ENCODE measurements at places on chromosomes 7 and 10. TPM values are rescaled to one million over a fixed set of nuclear protein-coding genes. Genes with fewer than 3 reads are reported as not detected.

The VAX1 gene
- not detected for polyA plus RNA-seq

The UCN3 gene
- not detected for polyA plus RNA-seq

The AQP1 gene
- polyA plus RNA-seq: not detected

The GBX1 gene
- not detected for polyA plus RNA-seq

The WDFY4 gene
- 0.04 TPM for polyA plus RNA-seq

The SLC26A4 gene
- polyA plus RNA-seq: not detected

The CTAGE15 gene
- polyA plus RNA-seq: not detected

The KCNIP2 gene
- not detected for polyA plus RNA-seq

The AMPH gene
- not detected for polyA plus RNA-seq

The SYNPO2L gene
- not detected for polyA plus RNA-seq

- DNase-seq: peak; percentile 10
- no peaks in the 10 kb centered on the region for H3K36me3 ChIP-seq
- peak overlapping the region; percentile 85 for H3K4me3 ChIP-seq
- H3K27me3 ChIP-seq: no peaks in the 10 kb centered on the region
- H3K27ac ChIP-seq: peak overlapping the region; percentile 74
- peaks cover 12% of the 10 kb centered on the region for H3K4me1 ChIP-seq
These were observed 642 bp downstream of the STK32C start for GRCh38 chr10:132306864-132307751.

DNA sequence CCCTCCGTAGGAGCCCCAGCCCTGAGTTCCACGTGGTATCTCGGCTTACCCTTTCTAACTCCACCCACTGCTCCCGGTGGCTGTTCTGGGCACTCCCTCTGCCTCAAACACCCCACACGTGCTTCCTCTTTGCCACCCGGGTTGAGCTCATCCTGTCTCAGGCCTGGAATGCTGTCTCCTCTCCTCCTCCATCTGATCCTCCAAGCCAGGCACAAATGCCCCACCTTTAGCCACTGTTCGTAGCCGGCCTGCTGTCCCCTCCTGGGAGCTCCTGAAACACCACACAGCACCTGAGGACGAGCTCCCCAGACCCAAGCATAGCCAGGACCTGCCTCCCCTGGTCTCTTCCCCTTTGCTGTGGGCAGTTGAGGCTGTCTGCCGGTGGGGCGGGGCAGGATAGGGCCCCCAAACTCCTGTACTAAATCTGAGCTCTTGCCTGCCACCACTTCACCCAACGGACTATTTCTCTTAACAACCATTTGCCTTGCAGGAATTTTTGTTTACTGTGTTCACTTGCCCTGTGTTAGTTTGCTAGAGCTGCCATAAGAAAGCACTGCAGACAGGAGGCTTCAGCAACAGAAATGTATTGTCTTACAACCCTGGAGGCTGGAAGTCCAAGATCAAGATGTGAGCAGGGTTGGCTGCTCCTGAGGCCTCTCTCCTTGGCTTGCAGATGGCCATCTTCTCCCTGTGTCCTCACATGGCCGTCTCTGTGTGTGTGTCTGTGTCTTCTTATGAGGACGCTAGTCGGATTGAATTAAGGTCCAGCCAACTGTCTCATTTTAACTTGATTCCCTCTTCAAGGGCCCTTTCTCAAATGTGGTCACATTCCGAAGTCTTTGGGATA lies 58.3 kb upstream of the SHH start:
- H3K4me3 ChIP-seq: no peak overlapping the region
- DNase-seq: no peak
- no peaks in the 10 kb centered on the region for H3K36me3 ChIP-seq
- peaks cover 11% of the 10 kb centered on the region for H3K27me3 ChIP-seq

DNA sequence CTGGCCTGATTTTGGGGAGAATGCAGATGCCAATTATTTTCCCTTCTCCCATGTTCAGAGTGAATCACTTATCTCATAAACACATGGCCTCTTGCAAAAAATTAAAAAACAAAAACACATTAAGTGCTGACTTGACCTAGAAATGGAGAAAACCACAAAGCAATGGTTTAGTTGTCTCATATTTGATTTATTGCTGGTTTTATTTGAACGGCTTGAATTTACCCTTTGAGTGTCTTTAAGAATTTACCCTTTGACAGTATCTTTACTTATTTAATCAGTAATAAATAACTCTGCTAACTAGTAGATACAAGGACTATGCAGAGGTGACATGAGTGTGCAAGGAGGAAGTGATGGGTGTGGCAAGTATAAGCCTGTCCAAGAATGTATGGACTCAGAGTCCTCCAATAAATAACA lies 68.1 kb upstream of the GSDME start:
- peak overlapping the region; percentile 88 for H3K27ac ChIP-seq
- no peak overlapping the region for H3K4me3 ChIP-seq
- H3K36me3 ChIP-seq: peaks cover 5% of the 10 kb centered on the region

- H3K27ac ChIP-seq: no peak overlapping the region
- no peaks in the 10 kb centered on the region for H3K27me3 ChIP-seq
- no peak for DNase-seq
- no peaks in the 10 kb centered on the region for H3K4me1 ChIP-seq
- no peaks in the 10 kb centered on the region for H3K36me3 ChIP-seq
These were observed 559.0 kb upstream of the ADARB2 start for GRCh38 chr10:2296179-2296891.

- H3K27ac ChIP-seq: no peak overlapping the region
- no peaks in the 10 kb centered on the region for H3K4me1 ChIP-seq
- no peak overlapping the region for H3K4me3 ChIP-seq
- DNase-seq: no peak
- no peaks in the 10 kb centered on the region for H3K36me3 ChIP-seq
These were observed 236.9 kb downstream of the PRKG1 start for GRCh38 chr10:51311228-51311627.

DNA sequence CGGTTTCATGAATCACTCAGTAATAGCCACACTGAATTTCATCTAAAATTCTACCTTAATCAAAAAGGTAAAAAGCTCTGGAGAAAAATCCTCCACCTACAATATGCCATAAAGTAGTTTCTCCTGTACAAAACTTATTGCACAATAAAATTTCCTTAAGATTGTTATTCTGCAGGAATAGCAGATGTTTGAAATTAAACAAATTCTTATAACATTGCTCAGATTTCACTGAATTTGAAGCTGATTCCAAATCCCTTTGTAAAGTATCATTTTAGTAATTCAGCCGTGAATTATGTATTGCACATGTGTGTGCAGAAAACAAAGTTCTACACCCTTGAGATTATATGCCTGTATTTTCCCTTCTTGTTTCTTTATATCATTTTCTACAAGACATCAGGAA lies 123.8 kb downstream of the AMPH start:
- no peaks in the 10 kb centered on the region for H3K36me3 ChIP-seq
- no peak for DNase-seq
- H3K4me1 ChIP-seq: no peaks in the 10 kb centered on the region
- no peak overlapping the region for H3K4me3 ChIP-seq

DNA sequence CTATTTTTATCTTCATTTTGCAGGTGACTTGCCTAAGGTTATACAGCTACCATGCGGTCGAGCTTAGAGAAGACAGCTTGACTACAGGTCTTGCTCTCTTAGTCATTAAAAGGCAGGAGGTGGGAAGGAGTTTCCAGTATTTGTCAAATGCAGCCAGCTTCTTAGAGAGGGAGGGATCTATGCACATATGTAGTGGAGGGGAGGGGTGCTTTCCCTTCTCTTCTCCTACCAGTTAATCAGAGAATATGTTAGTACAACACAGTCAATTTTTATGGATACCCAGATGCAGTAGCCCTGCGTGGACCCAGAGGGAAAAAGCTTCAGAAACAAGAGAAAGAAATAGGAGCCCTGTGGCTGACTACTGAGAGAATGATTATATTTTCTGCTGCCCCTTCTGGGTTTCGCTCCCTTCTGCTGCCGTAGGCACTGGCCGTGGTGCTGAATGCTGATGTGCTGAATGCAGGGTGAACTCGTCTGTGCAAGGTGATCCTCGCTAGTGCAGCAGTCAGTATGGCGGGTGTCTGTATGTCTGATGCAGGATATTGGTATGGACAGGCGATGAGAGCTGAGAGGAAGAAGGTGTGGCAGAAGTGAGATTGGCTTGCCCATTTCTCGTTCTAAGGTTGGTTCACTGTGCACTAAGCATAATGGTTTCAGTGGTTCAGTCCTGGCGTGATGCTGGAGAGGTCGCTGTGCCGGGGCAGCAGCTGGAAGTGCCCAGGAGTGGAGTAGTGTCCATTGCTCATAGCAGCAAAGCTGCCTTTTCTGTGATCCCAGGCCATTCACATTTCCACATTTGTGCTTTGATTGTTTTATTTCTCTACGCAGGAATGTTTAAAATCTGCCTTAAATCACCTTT lies 189.2 kb upstream of the PODXL start:
- H3K4me3 ChIP-seq: no peak overlapping the region
- H3K27ac ChIP-seq: no peak overlapping the region
- H3K36me3 ChIP-seq: no peaks in the 10 kb centered on the region
- H3K27me3 ChIP-seq: peaks cover 12% of the 10 kb centered on the region
- no peaks in the 10 kb centered on the region for H3K4me1 ChIP-seq

- no peaks in the 10 kb centered on the region for H3K36me3 ChIP-seq
- no peak overlapping the region for H3K4me3 ChIP-seq
- H3K27me3 ChIP-seq: no peaks in the 10 kb centered on the region
- no peaks in the 10 kb centered on the region for H3K4me1 ChIP-seq
These were observed 43.2 kb downstream of the MYO1G start for GRCh38 chr7:44935583-44935982.

DNA sequence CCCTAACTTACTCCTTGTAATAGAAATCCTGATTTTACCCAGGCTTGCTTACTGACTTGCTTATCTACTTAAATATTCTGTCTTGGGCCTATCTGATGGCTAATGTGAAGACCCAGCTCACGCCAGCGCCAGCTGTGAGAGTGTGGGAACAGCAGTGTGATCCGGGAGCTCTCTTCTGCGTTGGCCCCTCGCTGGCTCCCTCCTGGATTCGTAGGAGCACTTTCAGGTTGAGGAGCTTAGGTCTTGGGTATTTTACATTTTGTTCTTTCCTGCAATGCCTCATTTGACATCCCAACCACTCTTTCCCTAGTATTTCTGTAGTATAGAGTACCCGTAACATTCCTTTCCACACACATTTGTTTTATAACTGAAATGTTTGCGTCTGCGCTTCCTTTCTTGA lies 51.7 kb downstream of the CREM start:
- H3K4me3 ChIP-seq: no peak overlapping the region
- H3K36me3 ChIP-seq: peaks cover 3% of the 10 kb centered on the region
- H3K27me3 ChIP-seq: no peaks in the 10 kb centered on the region
- H3K4me1 ChIP-seq: no peaks in the 10 kb centered on the region
- no peak for DNase-seq

DNA sequence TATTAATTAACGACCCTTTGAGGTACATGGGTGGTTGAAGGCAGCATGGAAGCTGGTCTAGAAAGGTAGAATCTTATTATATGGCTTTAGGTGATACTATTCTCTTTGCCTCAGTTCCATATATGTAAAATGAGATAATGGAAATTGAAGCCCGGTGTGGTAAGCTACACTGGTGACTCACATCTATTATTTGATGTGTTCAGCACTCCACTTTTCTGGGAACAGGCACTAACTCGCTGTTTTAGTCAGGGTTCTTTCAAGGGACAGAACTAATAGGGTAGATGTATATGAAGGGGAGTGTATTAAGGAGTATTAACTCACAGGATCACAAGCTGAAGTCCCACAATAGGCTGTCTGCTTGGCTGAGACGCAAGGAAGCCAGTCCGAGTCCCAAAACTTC lies 4.4 kb upstream of the TRUB1 start:
- no peaks in the 10 kb centered on the region for H3K27me3 ChIP-seq
- no peak overlapping the region for H3K4me3 ChIP-seq

DNA sequence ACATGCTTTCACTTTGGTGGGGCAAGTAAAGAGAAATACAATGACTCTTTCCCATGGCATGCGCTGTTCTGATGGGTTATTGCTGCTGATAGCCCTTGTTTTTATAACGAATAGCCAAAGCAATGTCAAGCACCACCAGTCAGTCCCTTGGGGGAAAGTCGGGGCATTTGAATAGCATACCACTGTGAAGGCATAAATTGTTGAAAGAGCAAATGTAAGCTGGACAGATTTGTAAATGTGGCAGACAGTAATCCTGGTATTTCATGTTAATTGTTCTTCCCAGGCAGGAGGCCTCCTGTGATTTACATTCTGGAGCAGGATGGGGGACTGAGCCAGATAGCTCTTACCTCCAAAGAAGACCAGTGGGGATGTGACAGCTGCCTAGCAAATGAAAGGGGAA lies 293.3 kb downstream of the ADRA2A start:
- no peaks in the 10 kb centered on the region for H3K36me3 ChIP-seq
- no peak overlapping the region for H3K27ac ChIP-seq
- DNase-seq: no peak
- peaks cover 19% of the 10 kb centered on the region for H3K27me3 ChIP-seq

DNA sequence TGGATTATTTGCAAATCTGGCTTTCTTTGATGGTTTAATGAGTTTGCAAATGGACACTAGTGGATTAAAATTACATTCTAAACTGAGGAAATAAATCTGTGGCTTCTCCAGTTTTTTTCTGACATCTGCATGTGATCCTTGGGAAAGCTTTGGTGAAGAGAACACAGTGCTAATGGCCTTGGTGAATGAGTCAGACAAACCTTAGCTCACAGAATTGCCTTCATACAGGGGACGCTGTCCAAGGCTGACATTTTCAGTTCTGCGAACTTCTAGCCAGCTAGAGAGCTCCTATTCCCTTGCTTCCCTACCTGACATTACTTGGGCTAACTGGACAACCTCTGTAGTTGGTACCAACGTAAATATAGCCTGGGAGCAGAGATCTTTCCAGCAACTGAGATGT lies 21.2 kb downstream of the BMPER start:
- H3K4me3 ChIP-seq: no peak overlapping the region
- DNase-seq: no peak
- no peaks in the 10 kb centered on the region for H3K36me3 ChIP-seq
- no peak overlapping the region for H3K27ac ChIP-seq
- H3K4me1 ChIP-seq: no peaks in the 10 kb centered on the region

DNA sequence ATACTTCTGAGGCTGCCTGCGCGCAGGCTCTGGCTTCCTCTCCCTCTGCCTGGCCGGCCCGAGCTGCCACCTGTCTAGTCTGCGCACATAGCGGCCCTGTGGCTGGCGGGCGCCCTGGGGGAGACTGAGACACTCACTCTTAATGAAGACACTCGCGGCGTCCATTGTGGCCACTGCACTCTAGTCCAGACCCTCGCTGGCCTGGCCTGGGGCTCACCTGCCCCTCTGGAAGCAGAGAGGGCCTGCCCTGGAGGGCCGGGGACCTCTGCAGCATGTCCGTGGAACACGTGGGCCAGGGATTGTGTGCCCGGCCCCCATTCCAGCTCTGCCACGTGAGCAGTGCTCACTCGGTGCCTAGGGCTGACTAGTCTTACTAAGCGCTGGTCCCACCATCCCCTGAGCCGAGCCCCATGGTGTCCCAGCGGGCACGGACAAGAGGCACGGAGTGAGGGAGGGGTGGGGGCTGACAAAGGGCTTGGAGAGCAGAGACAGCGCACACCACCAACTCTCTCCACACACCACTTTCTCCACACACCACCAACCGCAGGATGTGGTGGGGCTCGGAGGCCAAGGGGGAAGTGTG lies 149.3 kb downstream of the ELFN1 start:
- no peaks in the 10 kb centered on the region for H3K36me3 ChIP-seq
- H3K4me3 ChIP-seq: peak overlapping the region; percentile 76
- DNase-seq: no peak
- H3K27ac ChIP-seq: peak overlapping the region; percentile 58
- no peaks in the 10 kb centered on the region for H3K27me3 ChIP-seq

GRCh38 chr7:44066494-44067063 lies 1.2 kb upstream of the PGAM2 start:
- H3K4me3 ChIP-seq: no peak overlapping the region
- peak overlapping the region; percentile 48 for H3K27ac ChIP-seq
- no peak for DNase-seq
- H3K36me3 ChIP-seq: no peaks in the 10 kb centered on the region

GRCh38 chr7:122887198-122887597 lies 938 bp upstream of the CADPS2 start:
- DNase-seq: no peak
- peaks cover 26% of the 10 kb centered on the region for H3K27me3 ChIP-seq
- H3K36me3 ChIP-seq: no peaks in the 10 kb centered on the region
- no peak overlapping the region for H3K27ac ChIP-seq
- no peaks in the 10 kb centered on the region for H3K4me1 ChIP-seq

Data from naive thymus-derived CD8-positive, alpha-beta T cell (primary cell).